ENCODE measurements at places on chromosomes 2 and 18.

GRCh38 chr2:660586-661359 lies 16.4 kb downstream of the TMEM18 start:
- no peak for DNase-seq

DNA sequence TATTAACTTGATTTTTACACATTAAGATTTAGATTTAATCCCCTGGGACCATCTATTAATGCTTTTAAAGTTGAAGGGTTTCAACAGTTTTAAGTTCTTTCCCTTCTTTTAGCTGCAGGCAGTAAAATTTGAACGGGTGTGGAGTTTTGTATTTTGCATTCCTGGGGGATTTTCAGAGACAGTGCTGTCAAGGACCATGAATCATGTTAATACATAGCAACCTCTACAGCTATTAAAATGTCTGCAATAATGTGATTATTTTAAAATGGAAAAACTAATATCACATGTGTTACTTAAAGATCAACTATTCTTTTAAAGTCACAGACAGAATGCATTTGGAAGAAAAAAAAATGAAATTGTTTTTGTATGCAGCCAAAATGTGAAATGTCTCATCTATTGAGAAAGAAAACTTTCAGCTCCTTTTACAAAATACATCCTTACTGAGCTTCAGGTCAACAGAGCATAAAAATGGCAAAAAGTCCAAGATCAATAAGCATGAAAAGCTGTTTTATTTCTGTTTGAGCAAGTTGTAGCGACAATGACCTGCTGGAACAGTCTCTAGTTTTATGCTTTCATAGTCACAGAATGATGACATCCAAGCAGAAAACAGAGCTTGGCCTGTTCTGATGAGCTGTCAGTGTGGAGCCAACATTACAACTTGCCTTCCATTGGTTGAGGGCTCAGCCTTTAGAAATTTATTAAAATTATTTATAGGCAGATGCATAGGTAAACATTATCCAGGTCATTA lies 21.6 kb upstream of the ZNF521 start:
- DNase-seq = no peak

DNA sequence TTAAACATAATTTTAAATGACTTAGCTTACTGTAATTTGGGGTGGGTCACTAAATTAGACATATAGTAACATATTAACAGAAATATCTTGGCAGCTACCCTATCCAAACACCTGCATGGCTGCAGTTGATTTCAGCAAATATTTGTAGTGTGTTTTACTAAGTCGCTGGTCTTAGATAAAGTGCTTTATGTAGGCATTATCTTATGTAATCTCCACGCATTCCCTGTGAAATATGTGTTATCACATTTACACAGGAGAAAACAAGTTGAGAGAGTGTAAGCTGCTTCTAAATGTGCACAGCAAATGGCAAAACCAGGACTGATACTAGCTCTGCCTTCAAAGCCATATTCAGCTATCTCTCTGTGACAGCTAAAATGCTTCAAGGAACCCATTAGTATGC lies 72.0 kb downstream of the NYAP2 start:
- DNase-seq = no peak

- DNase-seq = no peak
Measured at GRCh38 chr2:30363406-30363805, 83.6 kb upstream of the LCLAT1 start.

DNA sequence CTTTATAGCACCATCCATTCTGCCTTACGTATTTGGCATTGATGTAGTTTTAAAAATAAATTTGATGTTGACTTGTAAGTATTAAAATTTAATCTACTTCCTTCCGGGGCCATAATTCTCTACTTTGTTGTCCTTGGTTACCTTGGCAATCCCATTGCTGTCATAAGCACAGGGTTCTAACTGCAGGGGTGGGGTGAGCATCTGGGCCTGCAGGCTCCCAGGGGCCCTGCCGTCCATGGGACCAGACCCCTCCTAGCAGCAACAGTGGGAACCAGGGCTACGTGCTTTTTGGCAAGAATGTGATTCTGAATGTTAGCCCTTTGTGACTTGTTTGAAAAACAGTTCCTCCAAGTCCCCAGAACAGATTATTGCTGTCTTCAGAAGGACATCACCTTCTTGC lies 4.9 kb downstream of the ASAP2 start:
- no peak for DNase-seq

DNA sequence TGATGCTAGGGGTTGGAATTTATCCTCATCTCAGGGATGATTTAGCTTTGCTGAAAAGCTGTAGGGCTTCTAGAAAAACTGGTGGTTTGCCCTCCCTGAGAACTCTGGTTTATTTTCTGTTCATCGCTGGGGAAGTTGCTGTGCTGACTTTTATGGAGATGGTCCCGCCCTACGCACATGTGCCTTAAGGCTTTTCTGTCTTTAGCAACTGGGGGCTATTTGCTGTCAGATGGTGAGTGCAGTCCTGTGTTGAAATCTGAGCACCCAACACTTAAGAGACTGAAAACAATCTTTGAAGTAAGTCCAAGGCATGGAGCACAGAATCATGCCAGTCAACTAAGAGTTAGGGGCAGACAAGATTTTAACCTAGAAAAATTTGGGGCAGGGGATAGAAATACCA lies 2148.4 kb upstream of the CELF4 start:
- DNase-seq = no peak

DNA sequence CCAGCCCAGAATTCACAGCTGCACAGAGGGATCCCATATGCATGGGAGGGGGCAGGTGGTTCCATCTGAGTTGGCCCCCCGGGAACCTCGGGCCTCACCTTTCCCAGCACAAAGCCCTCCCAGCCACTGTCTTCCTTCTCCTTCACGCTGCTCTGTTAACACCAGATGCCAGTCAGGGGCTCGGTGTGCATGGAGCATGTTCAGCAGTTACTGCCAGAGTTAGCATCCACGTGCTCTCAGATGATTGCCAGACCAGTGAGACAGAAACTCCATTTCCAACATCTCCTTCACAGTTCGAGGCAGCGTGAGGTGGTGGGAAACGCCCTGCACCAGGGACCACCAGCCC lies 101.0 kb downstream of the PTGR3 start:
- DNase-seq = no peak

- no peak for DNase-seq
Measured at GRCh38 chr2:130286983-130287655, 55.6 kb upstream of the IMP4 start.

DNA sequence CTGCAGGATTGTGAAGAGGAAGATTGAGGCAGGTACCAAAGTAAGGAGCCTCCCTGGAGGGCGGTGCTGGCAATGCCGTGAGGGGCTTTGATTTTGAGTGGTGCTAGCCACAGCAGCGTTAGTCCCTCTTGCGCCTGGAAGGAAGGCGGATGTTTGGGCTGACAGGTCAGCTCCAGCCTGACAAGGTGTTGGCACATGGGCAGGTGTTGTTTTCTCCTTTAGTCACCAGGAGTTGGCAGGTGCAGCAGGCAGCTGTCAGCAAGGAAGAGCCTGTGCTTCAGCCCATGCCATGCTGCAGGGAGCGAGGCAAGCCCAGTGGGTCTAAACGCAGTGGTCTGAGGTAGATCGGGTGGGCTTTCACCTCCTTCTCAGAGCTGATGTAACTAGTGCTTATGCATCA lies 8.5 kb downstream of the SEC11C start:
- no peak for DNase-seq

All from stimulated activated CD8-positive, alpha-beta memory T cell treated with anti-CD3 and anti-CD28 coated beads, Interleukin-4, amount 100 ng/mL, for 1 hour (primary cell).